ENCODE measurements at places on chromosomes 11 and 22.

GRCh38 chr11:6402561-6402981 lies 12.3 kb downstream of the SMPD1 start:
- no peak for DNase-seq

DNA sequence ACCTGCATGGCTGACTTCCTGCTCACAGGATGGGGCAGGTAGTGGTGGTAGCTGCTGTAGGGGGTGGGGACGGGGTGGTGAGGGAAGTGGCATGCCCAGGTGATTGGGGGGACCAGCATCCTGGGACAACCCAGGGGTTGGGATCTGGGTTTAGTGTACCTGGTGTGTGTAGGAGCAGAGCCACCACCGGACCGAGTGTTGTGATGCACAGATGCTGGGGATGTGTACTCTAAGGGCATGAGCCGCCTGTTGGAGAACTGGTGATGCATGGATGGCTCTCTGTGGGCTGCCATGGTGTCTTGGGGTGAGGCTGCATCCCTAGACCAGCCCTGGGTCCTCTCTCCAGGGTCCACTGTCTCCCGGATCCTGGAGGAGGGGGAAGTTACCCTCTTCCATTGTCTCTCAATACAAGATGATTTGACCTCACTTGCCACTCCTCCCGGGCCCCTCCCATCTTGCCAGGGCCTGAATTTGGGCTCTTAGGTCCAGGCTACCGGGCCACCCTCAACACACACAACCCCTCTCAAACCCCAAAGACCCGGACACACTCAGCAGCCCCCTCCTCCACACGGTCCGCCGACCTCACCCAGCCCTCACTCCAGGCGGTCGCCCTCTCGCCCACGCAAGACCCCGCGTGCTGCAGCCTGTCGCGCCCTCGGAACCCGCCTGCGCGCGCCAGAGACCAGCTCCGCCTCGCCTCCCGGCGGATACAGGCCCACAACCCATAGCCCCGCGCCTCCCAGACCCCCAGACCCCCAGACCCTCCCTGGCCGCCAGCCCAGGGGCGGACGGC lies 619 bp downstream of the LRRC75B start:
- no peak for DNase-seq

DNA sequence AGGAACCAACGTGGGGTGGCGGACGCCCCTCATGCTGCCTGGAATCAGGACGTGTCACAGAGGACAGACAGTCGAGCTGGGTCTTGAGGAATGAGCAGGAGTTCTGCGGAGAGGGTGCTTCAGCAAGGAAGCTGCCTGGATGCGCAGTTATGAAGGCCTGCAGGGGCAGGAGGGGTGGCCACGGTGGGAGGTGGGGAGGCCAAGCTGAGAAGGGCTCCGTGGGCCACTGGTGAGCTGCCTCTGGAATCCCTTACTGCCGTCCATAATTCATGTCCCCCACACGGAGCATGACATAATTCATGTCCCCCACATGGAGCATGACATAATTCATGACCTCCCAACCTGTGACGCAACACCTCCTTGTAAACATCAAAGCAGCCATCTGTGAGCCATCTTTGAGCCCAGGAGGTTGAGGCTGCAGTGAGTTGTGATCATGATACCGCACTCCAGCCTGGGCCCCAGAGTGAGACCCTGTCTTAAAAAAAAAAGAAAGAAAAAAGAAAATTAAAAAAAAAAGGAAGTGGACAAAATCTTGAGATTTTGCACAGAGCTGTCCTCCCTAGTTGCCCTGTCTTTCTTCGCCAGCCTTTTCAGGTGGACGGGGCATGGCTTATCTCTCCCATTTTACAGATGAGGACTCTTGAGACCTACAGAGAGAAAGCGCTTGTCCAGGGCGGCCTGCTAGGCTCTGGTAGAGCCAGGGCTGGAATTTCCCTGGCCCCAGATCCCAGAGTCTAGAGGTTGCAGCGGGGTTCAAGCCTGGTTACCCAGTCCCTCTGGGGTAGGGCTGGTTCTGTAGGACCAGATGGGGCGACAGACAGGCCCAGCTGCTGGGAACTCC lies 24.3 kb upstream of the PICK1 start:
- no peak for DNase-seq

DNA sequence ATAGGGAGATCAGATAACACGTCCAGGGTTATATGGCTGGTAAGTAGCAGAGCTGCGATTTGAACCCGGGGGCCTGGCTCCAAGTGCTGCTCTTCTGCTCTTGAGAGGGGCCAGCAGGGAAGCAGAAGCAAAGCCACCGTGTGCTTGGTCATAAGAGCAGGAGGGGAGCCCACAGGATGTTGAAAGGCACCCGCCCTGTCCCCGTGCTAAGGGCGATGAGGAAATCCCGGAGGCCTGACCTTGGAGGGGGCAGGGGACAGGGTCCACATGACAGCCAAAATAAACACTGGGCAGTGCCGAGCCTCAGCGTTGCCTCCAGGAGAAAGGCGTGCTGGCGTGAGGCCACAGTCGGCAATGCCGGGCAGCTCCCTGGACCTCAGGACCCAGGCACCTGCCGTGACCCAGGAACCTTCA lies 28.8 kb downstream of the TOM1 start:
- DNase-seq: no peak

- DNase-seq: no peak
Observed at GRCh38 chr11:86446163-86446923, 71.7 kb downstream of the CCDC81 start.

GRCh38 chr22:23276656-23277582 lies 96.6 kb downstream of the BCR start:
- DNase-seq: no peak

GRCh38 chr22:46484861-46485595 lies 52.4 kb downstream of the CELSR1 start:
- DNase-seq: no peak

- no peak for DNase-seq
Observed at GRCh38 chr11:117725048-117725734, 71.8 kb downstream of the DSCAML1 start.

DNA sequence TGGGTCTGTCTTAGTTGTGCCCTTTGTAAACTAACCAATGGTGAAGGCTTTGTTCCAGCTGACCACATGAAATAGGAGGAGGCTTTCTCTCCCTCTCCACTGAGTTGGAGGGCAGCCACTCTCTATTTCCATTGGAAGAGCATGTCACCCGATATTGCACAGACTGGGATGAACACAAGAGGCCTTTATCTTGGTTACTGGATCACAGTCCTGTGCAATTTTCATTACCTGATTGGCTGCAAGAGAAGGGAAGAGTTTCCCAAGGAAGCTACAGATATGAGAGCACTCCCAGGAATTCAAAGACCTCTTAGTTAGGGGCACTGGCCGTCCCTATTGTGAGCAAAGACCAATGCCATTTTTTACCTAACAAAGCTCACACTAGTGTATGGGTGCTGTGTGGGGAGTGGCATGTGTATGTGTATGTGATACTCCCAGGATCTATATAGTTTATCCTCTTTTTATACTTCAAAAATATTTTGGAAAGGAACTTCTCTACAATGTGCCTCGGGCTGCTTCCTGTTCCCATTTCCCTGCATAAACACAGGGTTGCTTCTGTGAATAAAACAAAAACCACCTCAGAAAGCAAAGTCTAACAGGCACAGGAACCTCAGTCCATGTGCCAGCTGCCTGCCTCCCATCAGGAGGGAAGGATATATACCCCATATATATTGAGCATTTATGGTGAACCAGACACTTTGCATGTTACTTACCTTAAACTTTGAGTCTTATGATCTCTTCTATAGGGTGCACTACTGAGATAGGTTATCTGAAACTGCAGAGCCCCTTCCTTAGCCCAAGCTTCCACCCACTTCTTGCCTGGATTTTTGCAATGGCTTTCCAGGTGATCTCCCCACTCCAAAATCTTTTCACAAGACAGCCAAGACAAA lies 126.5 kb downstream of the RASSF10 start:
- no peak for DNase-seq

Data from activated naive CD4-positive, alpha-beta T cell (primary cell).